Vagina (tissue), 2 donors: ENCODE measurements at places on chromosomes 7 and 10.
A peak's percentile ranks its signal among the peaks of the same experiment; 100 is the strongest.

DNA sequence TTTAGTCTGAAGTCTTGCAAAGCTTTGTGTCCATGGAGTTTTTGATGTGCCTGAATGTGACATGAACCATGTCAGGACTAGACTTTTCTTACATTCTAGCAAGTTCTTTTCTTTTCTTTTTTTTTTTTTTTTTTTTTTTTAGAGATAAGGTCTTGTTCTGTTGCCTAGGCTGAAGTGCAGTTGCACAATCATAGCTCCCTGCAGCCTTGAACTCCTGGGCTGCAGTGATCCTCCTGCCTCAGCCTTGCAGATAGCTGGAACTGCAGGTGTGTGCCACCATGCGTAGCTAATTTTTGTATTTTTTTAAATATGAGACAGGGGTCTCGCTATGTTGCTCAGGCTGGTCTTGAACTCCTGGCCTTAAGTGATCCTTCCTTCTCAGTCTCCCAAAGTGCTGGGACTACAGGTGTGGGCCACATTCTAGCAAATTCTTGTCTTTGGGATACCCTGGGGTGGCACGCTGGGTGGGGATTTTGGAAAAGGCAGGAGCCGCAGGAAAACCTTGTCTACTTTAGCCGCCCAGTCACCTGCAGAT lies 152.8 kb downstream of the SVIL start:
- peak; percentile 60 for DNase-seq

GRCh38 chr7:89623018-89623672 lies 531.1 kb upstream of the STEAP1 start:
- no peak for DNase-seq

GRCh38 chr10:131198843-131199242 lies 112.7 kb downstream of the TCERG1L start:
- DNase-seq, result no peak

GRCh38 chr7:27172823-27173510 lies 1.2 kb downstream of the HOXA10 start:
- DNase-seq, result no peak

DNA sequence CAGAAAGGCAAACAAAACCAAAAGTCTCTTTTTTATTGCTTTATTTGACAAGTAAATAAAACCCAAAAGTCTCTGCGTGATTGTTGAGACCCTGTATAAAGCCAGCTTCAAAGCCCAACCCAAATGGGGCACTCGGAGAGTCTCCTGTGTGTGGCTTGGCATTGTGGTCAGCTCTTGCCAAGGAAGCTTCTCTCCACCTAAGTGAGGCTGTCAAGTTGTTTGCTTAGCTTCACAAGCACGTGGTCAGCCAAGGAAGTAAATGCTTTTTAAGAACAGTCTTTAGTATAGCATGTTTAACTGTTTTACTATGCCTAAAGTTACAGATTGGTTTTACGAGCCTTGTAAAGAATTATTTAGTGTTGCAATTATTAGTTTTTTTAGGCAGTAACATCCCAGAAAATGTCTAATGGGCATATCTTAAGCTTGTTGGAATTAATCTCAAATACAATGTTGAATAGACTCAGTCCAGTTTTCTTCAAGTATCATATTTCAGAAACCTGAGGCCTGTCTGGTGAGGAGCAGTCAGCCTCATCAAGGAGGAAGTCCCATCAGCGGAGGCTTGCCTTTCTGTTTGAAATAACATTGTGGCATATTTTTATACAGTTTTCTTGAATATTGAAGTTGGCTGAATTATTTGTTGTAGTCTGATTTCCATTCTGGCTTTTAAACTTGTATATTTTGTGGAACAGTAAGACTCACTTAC lies 144.3 kb downstream of the ANKRD30A start:
- no peak for DNase-seq

DNA sequence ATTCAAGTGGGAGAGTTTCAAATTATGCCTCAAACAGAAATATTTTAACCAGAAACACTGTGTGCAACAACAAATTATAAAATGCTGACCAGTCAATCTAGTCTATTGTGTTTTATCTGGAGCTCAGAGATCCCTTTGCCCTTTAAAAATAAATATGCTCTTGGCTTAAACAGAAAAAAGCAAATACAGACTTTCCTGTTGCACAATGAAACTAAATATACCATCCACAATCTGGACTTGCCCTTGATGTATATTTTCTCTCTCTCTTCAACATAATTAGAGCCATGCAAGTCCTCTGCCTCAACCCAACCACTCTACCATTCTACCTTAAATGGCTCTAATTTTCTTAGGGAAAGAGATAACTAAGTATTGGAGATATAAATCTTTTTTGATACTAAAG lies 34.9 kb downstream of the ASAH2 start:
- DNase-seq, result no peak
